ENCODE measurements at places on chromosomes 11 and 22.

DNA sequence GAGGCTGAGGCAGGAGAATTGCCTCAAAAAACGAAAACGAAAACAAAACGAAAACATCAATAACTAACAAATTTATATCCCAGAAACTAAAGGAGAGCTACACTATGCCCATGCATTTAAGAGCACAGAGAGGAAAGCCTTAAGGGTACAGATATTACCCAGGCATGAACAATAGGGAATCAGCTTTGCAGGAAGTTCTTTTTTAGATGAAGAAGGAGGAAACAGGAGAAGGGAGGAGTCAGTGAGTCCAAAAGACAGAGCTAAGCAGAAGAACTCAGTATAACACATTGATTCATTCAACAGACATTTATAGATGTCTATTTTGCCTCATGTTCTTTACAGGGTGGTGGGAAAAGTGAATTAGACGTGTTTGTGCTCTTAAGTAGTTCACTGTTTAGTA lies 8.3 kb downstream of the MRPL17 start:
- no peak for DNase-seq

GRCh38 chr11:73296501-73297230 lies 11.4 kb upstream of the ARHGEF17 start:
- DNase-seq = no peak

DNA sequence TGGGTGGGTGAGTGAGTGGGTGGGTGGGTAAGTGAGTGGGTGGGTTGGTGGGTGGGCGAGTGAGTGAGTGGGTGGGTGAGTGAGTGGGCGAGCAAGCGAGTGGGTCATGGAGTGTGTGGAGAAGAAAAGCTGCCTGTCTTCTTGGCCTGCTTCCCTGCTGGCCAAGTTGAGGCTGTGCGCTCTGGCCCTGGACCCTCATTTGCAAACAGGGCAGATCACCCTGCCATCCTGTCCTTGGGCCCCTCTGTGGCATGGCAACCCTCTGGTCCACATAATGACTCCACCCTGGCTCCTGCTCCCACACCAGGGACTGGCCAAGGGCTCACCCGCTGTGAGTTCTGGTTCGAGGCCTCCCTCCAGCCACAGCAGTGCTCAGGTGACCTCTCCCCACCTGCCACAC lies 35.1 kb downstream of the CAPN1 start:
- no peak for DNase-seq

- no peak for DNase-seq
These were observed 21.9 kb downstream of the NEAT1 start for GRCh38 chr11:65444314-65445051.

DNA sequence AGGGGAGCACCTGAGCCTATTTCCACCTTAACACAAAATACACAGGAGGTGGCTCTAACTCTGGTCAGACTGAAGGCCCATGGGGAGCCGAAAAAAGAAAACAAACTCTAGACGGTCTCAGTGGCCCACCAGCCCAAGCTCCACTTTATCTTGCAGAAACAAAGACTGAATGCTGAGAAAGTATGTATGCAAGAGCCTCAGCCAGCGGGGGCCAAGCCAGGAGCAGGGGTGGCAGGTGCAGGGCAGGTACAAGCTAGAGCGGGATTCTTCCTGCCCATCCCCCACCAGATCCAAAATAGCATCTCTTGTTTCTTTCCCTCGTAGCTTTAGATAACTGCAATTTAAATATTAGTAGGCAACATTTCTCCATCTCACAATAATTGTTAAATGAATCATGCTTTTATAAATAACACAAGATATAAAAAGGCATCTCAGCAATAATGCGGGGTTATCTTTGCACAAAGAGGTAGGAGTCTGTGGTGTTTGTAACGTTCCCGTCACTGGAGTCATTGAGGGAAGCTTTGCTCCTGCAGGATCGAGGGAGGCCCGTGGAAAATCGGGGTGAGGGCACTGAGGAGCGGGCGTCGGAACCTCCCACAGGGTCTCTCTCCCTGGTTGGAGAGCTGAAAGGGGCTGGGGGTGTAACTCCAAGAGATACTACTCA lies 418.0 kb downstream of the SHANK2 start:
- no peak for DNase-seq

DNA sequence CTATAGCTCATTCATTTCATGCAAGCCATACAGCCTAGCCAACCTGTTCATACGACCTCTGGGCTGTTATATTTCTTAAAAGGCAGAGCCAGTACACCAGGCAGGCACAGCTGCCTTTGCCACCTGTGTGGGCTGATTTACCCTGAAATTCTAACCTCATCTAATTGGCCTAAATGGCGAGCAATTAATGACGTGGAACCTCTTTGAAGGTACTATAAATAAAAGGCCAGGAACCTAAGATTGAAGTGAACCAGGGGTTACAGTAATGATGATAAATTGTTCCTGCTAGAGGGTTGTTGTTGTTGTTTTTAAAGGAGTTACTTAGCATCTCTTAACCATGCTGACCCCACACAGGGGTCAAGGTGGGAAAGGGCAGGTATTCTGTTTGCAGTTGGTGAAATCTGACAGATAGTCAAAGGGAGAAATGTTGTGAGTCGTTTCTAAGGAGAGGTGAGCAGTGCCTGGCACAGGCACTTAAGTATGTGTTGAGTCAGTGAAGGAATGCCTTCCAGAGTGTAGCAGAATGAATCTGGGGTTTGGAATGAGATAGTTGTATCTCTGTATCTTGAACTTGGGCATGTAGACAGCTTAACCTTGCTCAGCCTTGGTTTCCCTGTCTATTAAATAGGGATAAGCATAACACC lies 213.5 kb upstream of the NAV2 start:
- no peak for DNase-seq

GRCh38 chr11:126053415-126054286 lies 9.0 kb downstream of the CDON start:
- DNase-seq = no peak

- no peak for DNase-seq
These were observed 141.6 kb downstream of the MYO18B start for GRCh38 chr22:25883482-25884033.

DNA sequence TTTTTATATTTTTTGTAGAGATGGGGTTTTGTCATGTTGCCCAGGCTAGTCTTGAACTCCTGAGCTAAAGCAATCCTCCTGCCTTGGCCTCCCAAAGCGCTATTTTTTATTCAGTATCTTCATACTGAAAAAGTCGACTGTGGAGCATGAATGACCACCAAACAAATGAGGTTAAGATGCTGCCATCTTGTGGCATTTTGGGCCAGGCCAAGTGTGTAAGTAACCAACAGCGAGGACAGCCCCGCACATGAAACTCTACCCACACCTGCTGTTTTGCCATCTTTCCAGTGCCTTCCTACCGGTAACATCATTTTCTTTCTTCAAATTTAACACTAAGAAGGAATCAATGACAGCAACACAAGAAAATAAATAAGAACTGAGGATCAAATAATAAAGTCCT lies 32.2 kb upstream of the AQP11 start:
- DNase-seq = no peak

DNA sequence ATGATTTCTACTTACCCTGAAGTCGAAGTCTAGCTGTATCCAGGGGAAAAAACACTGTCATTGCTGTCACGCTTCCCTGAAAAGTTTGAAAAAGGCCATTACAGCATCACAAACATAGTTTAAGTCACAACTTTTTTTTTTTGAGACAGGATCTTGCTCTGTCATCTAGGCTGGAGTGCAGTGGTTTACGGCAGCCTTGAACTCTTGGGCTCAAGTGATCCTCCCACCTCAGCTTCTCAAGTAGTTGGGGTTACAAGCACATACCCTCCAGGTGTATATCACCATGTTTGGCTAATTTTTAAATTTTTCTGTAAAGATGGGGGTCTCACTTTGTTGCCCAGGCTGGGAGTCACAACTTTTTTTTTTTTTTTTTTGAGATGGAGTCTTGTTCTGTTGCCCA lies 20.1 kb downstream of the SLC25A17 start:
- DNase-seq = no peak

DNA sequence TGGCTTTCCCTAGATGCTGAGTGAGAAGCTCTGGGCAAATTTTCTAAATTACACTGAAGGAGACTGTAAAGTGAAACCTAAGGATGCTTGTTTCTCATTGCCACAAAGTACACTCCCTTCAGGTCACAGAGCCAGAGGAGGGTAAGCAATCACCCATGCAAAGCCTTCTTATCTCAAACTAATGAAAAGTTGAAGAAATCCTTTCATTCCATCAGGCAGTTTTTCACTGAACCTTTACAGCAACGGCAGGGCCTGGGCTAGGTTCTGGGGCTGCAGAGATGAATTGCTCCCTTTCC lies 106.2 kb downstream of the RASSF10 start:
- no peak for DNase-seq

DNA sequence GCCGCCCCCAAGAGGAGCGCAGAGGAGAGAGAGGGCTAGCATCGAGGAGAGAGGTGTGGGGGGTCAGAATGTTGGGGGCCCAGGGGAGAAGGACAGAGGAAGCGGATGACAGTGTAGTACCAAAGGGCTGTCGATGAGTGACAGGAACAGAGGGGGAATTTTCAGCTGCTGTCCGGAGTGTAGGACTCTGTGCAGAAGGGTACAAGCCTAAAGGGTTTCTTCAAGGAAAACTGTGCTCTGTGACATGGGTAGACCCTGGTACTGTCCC lies 5.3 kb upstream of the NLRP6 start:
- no peak for DNase-seq

- no peak for DNase-seq
These were observed 51.9 kb upstream of the EED start for GRCh38 chr11:86192519-86193257.

GRCh38 chr22:43772831-43773230 lies 39.3 kb downstream of the EFCAB6 start:
- no peak for DNase-seq

DNA sequence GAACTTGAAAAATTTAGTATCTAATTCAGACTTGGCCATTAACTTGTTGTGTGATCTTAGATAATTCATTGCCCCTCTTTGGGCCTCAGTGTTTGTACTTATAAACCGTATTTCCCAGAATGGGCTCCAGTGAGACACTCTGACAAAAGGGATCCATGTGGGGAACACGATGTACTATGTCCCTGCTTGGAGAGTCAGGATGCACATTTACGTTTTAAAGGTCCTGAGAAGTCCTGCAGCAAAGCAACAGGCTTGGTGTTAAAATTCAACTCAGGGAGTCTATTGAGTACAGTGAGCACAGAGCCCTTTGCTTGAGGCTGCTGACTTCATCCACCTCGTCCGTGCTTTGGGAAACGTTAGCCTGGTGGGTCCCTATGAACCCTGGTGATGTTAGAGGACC lies 9.0 kb downstream of the WNT11 start:
- no peak for DNase-seq

- DNase-seq = no peak
These were observed 4.5 kb downstream of the CD44 start for GRCh38 chr11:35143297-35144135.

DNA sequence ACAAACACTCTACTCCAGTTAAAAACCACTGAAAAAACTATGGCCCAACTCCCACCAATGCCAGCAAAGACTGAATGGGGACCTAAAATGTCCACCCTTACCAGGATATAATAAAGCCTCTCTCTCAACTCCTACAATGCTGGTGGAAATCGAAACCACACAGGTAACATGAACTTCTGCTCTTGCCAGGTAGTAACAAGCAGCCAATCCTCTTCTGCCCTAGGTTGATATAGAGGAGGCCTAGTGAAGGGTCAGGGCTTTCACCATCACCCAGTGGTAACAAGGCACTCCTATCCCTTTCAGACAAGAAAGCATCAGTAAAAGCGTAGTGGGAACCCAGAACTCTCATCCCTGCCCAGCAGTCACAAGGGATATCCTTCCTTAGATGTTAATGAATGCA lies 22.6 kb downstream of the DCUN1D5 start:
- no peak for DNase-seq

DNA sequence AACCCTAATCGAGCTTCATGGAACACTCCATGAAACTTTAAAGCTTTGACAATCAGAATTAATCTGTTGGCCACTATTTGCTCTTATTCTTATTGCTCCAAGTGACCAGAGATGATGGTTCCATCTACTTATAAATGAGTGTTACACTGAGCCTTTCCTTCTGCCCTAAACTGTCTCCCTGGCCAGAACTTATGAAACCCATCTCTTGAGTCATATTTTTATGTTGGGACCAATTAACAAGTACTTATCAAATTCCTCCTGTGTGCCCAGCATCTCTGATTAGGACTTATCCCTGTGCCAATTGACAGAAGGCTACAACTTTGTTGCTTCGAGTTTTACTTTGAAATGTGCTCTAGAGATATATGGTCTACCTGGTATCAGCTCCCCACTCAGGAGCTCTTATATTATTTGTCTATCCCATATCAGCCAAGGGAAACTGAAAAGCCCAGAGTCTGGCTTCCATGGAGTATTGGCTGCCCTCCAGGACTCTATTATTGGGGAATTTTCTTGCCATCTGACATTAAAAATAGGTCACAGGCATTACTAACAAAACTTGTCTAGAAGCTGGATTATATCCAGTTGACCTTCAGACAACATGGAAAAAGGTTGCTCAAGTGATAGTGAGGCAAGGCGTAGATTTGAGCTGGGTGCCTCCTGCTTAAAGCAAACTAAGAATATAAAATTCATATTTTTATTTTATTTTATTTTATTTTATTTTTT lies 8.8 kb downstream of the KREMEN1 start:
- DNase-seq = no peak

DNA sequence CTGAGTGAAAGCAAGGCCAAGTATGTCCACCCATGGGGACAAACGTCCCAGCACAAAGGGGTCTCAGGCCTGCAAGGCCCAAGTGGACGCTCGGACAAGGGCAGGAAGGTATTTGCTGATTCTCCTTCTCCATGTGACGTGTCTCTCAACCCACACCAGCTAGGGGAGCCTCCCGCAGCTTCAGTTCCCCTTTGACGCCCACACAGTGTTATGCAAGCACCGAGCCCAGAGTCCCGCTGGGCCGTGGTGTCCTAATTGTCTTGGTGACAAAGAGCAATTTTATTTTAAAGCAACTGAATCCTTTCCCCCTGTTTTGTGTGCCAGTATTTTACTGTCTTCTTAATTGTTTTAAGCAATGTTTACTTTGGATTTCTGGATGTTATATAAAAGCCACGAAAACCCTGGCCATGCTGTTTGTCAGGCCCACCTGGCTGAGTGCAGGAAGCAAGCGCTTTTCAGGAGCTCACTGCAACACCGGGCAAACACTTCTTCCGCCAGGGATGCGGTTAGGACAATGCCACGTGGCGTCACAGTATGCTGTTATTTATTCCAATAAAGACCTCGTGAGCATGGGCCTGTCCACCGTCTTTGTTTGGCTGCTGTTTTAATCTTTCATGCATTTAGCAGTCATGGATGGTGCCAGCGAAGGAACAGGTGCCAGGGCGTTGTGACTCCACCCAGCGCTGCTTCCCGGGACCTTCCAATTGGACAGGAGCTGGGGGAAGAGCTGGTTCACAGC lies 8.2 kb upstream of the PARVG start:
- DNase-seq = no peak

GRCh38 chr11:83681906-83682610 lies 395.9 kb upstream of the CCDC90B start:
- no peak for DNase-seq

- DNase-seq = no peak
These were observed 327.1 kb upstream of the ISX start for GRCh38 chr22:34738661-34739400.

Measured in DMS 273 treated with DMSO at 0.1 percent for 48 hours (cell line).